ENCODE measurements at places on chromosomes 5 and 9.
A peak's percentile ranks its signal among the peaks of the same experiment; 100 is the strongest.

DNA sequence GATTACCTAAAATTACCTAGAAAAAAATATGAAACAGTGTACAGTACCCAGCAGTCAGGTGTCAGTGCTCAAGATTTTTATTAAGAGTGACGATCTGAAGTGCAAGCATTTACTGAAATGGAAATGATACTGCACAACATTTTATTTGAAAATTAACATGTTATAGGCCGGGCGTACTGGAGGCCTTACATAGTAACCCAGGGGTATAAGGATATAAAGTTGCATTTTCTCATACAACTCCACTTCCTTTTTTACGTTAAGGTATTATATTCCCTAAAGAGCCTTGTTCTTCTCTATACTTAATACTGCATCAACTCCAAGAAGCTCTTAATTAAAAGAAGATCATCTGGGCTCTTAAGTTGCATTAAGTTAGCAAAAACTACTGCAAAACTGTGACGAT is 3.3 kb downstream of the MAT2B start:
- DNase-seq: no peak

DNA sequence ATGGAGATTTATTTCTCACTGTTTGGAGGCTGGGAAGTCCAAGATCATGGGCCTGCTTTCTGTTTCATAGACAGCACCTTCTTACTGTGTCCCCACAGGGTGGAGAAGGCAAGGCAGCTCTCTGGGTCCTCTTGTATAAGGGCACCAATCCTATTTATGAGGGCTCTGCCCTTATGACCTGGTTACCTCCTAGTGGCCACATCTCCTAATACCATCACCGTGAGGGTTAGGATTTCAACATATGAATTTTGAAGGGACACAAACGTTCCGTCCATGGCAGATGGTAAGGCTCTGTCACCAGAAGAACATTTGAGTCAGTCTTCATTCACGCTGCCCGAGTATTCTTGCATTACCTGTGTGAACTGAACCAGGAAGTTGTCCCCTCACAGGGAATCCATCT is 48.4 kb downstream of the ANKRD33B start:
- DNase-seq: peak; percentile 64

DNA sequence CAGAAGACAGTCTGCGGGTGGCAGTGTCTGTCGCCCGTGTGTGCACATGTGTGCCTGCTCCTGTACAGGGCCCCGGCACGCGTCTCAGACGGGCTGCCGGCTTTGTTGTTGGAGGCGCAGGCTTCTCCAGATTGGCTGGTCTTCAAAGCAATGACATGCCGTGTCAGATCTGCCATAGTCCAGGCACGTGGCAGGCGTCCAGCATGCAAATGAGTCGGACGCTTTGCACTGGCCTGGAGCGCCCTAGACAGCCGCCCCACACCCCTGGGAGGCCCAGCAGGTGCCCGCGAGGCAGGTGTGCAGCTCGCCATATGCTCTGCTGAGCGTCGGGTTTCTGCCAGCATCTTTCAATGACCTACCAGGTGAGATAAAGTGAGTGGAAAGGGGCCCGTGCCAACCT is 71.5 kb downstream of the GADD45G start:
- no peak for DNase-seq

DNA sequence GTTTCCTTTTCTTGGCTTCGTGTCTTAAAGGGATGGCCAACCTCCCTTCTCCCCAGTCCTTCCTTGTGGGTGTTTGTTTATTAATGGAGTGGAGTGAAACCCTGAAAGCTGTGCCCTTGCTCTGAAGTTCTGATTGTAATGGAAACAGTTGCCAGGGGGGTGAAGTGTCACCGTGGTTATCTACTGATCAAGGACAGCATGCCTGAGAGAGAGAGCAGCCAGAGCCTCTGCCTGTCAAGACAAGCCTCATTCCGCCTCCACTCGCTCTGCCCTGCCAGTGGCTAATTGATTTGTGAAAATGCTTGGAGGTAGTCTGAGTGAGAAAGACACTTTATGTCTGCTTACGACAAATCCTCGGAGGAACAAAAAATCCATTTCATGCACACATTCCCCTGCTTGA is 143.7 kb upstream of the SLC30A5 start:
- DNase-seq: no peak

DNA sequence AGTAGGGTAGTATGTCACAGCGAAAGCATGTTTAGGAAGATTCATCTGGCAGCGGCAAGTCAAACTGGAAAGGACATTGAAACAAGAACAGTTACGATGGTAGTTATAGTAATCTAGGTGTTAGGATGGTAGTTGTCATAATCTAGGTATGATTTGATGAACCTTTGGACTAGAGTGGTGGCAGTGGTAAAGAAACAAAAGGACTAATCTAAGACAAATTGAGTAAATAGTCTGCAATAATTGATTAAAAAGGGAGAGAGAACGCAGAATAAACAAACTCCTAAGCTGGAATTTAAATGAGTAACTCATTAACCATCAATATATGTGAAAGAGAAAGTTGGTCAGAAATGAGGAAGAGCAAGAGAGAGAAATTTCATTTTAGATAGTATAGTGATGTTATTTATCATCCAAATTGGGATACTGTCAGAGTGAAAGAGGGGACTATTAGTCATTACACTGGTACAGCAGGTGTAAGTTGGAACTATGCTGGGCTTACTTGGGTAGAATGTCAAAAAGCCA is 56.8 kb downstream of the MTREX start:
- DNase-seq: peak; percentile 74

- DNase-seq: no peak
Observed at GRCh38 chr9:88890546-88890945, 100.7 kb upstream of the S1PR3 start.

DNA sequence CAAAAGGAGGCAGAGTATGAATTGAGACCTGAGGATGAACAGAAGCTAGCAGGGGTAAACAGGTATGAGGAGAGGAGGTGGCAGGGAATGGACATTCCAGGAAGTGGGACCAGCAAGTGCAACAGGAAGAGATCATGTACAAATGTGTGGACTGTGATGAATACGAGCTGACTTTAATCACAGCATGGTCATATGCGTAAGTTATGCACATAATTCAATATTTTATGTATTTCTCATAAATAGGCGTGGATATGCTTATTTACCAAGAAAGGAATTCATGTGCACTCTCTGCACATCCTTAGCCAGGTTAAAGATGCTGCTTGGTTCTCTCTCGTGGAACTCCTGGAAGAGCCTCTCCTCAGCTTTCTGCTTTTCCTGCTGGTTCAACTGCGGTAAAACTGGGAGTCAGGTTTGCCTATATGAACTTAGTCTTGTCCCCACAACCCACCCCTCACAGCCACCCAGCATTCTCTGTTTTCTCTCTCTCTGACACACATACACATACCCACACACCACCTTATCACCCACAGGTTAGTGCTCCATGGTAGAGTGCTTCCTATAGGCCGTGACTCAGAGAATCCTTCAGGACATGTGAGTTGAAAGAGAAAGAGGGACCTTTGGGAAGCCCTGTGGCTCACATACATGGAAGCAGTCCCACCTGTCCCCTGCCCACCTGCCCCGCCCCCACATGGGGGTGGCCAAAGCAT is 35.7 kb downstream of the TRPC7 start:
- DNase-seq: no peak

DNA sequence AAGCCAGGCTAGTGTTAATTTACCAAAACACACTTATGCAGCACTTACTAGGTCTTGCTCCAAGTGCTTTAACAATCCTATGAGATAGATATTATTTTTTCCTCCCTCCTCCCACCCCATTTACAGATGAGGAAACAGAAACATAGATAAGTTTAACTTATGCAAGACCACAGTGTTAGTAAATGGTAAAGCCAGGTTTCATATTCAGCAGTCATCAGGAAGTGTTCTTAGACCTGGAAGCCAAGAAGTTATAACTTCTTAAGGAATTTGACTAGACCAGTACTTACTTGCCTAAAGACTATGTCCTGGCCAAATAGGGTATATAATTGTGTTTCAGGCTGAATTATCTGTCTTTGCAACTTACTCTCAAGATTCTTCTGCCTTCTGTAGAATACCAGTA is 15.9 kb downstream of the ABHD17B start:
- peak; percentile 11 for DNase-seq

DNA sequence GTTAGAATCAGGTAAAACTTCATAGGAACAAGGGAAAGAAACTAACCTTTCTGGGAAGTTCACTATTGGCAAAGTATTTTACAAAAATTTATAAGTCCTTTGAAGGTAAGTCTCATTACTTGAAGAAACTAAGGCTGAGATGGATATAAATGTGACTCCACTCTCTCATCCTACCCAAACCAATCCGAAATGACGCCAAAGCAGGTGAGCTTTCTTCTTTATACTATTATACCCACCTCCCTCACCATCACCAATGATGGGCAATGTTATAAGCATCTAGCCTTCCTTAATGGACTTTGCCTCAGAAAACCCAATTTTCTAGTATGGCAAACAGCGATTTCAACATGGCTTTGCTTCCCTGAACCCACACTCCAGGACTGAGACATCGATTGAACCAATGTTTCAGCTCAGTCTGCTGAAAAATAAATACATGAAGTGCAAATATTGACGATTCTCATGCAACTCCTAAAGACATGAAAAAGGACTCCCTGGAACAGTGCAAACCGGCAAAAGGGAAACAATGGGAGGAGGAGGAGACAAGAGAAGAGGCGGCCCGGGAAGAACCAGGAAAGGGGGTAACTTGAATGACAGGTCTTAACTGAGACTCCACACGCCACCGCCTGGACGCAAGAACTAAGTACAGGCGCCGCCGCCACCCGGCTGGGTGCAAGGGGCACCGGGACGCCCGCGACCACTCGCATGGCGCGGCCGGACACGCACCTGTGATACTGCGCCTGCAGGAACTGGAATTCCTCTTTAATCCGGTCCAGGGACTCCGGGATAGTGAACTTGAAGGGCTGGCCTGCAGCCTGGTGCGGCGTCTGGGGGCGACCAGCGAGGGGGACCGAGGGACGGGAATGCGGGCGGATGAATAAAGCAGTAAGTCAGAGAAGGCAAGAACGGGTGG is 2.5 kb downstream of the TLE1 start:
- peak; percentile 83 for DNase-seq

DNA sequence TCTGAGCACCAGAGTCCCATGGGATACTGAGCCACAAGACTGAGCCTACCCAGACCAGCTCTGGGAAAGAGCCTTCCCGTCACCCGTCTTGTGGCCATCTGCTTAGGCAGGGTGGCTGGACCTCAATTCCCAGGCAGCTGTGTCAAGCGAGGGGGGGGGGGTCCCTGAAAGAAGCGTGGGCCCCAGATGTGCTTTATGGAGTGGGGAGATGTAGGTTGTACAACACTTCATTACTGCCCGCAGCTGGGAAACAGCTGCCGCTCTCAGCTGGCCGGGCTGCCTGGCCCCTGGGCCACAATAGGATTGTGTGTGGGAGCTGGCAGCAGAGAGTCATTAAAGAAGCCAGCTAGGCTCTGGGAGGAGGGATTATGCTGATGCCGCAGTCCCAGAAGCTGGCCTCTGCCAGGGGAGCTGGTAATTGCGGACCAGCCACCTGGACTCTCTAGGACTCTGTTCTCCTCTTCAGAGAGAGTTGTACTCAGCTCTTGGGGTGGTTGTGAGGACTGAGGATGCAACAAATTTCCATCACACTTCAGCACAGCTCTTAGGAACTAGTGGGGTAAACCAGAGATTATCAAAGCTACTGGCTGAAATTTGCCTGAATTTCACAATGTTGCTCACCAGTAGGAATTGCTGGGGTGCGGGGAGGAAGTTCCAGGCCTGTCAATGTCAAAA is 145.4 kb downstream of the GADD45G start:
- DNase-seq: no peak

Measured in GM12865 (cell line).